Neuronal stem cell (in vitro differentiated cells): ENCODE measurements at places on chromosomes 13 and 19.

DNA sequence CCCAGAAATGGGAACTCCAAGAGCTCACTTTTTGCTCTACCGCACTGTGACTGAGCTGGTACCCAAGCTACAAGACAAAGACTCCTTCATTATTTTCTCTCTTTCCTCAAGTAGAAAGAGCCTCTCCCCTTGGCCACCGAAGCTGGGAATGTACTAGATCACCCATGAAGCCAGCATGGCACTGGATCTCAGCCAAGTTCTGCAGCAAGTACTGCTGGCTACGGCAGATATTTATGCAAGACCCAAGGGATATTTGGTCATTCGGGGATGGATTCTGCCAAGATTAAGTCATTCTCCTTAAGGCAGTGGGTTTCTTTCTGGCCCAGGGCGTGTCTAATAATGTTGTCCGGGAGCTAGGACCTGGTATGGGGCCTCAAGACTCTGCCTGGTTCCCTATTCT lies 633.5 kb downstream of the SLITRK1 start:
- DNase-seq = no peak

DNA sequence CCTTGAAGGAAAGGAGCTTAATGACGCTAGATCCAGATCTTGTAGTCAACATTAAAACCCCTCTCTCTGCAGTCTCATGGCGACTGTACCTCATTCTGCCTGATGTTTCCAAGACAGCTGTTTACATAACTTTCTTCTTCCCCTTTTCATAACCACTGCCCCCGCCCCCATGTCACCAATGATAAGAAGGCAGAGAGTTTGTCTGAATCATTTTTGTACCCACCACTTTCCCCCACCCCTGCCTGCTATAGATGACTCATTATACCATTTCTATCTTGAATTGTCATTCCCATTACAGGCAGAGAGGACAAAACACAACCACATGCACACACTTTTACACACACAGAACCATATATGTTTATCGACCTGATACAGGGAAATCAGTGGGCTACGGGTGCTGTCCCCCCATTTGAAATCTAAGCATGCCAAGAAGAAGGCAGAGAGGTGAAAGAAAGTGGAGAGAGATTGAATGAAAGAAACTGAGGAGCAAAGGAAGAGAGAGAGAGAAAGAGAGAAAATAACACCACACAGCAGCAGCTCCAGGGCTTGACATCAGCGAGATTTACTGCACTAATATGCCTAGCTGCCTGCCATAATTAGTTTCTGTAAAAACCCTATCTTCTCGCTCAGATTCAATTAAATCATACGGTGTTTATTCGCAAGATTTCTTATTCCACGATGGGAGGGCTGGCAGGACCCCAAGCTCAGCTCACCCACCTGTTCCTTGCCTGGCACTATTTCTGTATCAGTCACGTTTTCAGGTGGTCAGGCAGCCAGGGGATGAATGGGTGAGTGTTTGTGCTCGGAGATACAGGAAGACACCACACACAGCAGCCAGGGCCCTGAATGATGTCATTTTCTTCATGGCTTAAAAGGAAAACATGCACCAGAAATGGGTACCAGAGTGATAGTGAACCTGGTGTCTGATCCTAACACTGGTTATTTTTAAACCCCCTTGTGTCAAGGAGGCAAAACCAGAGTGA lies 114.3 kb upstream of the SERP2 start:
- no peak for DNase-seq

GRCh38 chr19:30175987-30176386 lies 196.2 kb upstream of the ZNF536 start:
- no peak for DNase-seq

DNA sequence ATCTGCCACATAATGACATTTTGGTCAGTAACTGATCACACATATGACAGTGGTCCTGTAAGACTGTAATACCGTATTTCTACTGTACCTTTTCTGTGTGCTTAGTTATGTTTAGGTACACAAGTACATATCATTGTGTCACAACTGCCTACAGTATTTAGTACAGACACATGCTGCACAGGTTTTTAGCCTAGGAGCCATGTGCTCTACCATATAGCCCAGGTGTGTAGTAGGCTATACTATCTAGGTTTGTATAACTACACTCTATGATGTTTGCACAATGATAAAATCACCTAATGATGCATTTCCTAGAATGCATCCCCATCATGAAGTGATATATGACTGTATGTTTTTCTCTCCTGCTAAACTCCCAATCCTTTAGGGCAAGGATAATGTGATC lies 61.2 kb upstream of the MIR17HG start:
- no peak for DNase-seq

DNA sequence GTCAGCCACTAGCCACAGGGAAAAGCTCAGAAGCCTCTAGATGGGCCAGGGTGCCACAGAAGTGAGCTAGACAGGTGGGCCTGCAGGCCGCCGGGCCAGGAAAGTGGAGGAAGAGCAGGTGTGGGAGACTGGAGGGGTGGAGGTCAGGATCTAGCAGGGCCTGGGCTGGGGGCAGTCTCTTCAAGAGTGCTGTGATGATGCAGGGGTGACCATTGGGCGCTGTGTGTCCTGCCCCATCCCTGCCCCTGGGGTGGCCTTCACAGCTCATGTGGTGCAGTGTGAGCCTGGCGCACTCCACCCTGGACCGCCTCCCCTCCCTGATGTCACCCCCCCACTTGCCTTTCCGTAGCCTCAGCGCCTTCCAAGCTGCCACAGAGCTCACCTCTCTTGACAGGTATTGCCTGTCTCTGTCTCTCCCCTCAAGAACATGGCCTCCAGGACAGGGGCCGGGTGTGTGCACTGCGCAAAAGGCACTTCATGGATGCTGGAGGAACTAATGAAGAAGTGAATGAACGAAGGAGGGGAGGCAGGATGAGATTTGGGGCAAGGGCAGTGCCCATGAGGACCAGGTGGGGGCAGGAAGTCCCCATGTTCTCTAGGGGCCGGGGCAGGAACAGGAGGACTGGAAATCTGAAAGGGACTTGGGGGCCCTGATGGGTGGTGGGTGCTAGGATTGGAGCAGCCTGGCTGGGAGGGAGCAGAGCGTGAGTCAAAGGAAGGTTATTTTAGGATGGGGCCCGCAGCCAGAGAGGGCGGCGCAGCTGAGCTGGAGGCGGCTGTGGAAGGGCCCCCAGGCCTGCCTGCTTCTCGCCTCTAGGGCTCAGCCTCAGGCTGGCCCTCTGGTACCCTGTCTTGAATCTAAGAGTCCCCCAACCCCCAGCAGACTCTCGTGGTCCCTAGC lies 6.6 kb downstream of the SSBP4 start:
- no peak for DNase-seq

DNA sequence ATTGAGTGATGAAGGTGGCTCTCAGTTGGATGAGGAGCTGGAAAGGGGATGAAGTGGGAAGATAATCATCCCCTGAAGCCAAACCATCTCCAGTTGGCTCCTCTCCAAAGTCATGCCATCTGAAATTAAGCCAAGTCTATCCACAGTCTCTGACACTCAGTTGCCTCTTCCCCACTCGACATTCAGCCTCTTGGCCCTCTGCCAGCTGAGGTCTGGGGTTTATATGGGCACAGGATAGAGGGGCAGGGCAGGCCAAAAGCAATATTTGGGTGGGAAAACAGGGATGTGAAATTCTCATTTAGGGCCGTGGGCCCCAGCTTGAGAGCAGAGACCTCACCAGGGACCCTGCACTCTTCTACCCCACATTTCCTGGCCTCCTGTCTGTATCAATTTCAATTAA lies 85.9 kb downstream of the SLITRK1 start:
- no peak for DNase-seq

- DNase-seq = no peak
These were observed 445.6 kb downstream of the KCTD12 start for GRCh38 chr13:76440568-76440967.

- no peak for DNase-seq
These were observed 46.9 kb downstream of the FNDC3A start for GRCh38 chr13:49022472-49023144.

DNA sequence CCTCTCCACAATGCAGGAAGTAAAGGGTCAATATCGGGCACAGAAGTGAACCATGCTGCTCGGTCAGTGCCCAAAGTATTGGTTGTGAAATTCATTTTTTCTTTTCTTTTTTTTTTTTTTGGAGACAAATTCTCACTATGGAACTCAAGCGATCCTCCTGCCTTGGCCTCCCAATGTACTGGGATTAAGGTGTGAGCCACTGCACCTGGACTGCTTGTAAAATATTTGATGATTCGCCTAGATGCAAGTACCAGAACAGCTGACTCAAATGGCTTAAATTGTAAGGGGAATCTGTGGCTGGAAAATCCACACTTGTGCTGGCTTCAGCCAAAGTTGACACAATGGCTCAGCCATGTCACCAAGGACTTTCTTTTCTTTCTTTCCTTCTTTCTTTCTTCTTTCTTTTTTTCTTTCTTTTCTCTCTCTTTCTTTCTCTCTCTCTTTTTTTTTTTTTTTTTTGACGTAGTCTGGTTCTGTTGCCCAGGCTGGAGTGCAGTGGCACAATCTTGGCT lies 43.7 kb downstream of the NUMBL start:
- DNase-seq = no peak
